Stimulated activated CD8-positive, alpha-beta memory T cell treated with anti-CD3 and anti-CD28 coated beads, Interleukin-15, amount 100 ng/mL, for 4 hours (primary cell): ENCODE measurements at places on chromosomes 7 and 10.

DNA sequence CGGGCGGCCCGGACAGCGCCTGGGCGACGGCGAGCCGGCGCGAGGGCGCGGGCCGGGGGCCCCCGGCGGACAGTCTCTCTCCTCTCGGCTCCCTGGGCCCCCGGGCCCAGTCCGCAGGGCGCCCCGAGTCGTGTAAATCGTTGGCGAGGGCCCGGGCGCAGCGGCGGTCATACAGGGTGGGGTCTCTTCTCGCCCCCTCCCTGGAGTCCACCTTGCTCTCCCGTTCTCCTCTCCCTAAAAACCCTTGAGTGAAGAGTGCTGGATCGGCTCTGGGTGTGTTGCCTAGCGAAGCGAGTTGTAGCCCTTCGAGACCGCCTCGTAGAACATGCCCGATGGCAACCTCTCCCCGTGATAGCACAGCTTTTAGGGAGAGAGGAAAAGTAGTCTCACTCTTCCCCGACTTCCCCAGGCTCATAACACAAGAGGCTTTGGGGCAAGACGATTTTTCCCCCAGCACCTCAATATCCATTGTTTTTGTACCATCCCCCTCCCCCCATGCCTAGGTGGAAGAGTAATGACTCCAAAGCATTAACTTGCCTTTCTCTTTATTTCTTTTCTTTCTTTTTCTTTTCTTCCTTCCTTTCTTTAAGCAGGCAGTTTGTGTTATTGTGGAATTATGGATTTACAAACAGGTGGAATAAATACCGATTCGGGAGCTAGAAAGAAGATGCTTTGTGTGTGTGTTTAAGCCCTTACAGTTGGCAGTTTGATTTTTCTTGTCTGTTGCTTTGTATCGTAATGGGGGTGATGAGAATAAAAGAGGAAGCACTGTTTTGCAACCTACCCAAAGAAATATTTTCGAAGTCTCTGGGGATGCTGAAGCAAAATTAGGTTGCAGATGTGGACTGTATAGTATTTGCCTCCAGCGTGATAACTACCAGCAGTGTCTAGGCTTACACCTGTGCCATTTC, 822 bp downstream of the SHOC2 start:
- no peak for DNase-seq

- no peak for DNase-seq
These were observed 13.7 kb downstream of the UBE3C start for GRCh38 chr7:157152391-157152937.

DNA sequence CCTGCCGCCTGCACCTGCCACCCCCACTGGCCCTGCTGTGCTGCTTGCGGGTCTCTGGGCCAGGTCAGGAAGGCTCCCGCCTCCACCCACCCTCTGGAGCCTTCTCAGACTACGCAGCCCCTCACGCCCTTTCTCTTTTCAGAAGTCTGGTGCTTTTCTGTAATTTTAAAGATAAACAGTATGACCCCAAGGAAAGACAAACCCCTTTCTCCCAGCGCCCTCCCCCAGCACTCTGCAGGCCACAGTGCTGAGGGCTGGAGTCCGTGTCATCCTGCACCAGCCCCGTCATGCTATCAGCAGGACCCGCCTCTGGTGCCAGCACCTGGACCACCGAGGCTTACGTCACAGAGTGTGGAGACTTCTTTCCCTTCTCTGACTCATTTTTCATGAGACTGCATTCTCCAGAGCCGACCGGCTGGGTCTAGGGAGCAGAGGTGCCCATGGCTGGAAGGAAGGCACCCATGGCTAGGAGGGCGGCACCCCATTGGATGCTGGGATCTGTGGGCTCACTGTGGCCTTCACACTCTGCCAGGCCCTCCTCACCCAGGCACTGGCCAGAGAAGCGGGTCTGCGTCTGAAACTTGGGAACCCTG, 53.4 kb downstream of the CFAP46 start:
- DNase-seq = no peak

- no peak for DNase-seq
These were observed 64.6 kb downstream of the HGF start for GRCh38 chr7:81705206-81705605.

- DNase-seq = no peak
These were observed 54.7 kb downstream of the HSPA12A start for GRCh38 chr10:116687633-116688032.

DNA sequence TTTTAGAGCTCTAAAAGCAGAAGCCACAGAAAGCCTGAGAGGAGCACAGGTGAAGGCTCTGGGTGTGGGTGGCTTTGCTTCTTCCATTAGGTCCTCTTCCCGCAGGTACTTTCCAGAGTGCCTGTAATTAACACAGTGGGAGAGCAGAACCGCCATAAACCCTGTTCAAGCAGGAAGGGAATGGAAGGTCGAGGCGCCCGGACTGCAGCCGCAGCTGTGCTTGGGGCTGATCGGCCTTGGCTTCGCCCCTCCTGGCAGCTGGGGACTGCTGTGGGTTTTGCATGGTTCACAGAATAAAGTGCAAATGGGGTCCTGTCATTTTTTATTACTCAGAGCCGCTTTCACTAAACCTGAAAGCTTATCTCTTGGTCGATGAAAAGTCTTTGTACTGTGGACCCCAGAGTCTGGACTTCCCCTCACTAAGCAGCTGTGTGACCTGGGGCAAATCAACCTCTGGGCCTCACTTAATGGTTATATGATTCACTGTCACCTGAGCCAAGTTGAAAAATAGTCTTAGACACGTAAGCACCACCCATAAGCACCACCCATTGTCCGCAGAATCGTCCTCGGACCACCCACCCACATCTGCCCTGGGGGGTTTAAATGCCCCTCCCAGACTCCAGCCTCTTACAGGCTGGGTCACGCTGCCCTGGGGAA, 100.9 kb downstream of the XRCC2 start:
- DNase-seq = no peak

DNA sequence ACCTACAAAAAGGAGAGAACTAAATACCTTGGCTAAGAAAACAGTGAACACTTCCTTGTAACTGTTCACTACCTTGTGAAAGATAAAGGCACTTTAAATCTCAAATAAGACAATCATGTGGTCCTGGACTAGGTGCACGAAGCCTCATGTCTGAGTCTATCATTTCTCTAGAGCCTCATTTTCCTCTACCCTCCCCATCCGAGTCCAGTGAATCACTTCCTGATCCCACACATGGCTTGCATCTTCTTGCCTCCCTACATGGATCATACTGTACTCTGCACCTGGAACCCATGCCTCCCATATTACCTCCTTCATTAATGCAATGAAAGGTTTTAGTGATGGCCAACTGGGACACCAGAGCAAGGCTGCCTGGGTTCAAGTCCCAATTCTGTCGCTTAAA, 34.5 kb downstream of the SNX10 start:
- DNase-seq = no peak

GRCh38 chr7:76074306-76074971, 26.5 kb downstream of the MDH2 start:
- DNase-seq = no peak

DNA sequence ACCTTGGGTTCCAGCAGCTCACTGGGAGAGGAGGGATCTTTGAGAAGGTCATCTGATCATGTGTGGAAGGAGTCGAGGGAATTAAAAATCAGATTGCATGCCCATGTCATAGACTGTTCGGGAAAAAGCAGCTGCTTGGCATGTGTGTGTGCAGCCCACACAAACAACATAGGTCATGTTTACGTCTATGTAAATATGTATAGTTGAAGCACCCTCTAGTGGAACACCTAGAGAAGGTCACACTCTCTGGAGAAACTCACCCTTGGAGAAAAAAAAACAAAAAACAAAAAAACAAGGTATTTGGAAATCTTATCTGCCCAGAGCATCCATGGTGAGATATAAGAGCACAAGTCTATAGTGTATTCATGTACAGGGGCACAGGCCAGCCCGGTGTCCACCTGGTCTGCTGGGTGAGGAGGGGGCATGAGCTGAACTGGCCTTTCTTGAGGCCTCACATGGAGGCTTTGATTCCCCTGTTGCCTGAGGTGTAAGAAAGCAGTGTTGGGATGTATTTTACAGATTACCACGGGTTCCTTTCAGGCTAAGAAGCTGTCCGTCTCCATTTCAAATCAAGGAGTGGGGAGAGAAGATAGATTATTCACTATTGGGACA, 98.0 kb downstream of the NPY start:
- no peak for DNase-seq

DNA sequence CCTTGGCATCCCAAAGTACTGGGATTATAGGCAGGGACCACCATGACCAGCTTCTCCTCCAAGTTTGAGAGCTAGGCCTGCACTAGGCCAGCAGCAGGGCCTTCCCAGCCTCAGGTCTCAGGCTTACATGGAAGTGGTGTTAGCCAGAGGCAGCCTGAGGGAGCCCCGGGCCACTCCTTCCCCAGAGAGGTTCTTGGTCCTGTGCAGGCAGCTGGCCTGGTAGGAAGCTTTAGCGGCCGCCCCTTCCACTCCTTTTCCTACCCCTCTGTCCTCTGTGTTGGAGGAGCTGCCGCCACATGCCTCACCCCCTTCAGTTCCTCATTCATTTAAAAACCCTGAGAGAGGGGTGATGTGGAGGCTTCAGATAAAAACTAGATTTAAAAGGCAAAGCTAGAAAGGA, 40.3 kb downstream of the TSPAN15 start:
- DNase-seq = no peak

- DNase-seq = no peak
These were observed 412.9 kb upstream of the NFE2L3 start for GRCh38 chr7:25739143-25739542.

- DNase-seq = no peak
These were observed 46.9 kb downstream of the SLIT1 start for GRCh38 chr10:97138846-97139245.

DNA sequence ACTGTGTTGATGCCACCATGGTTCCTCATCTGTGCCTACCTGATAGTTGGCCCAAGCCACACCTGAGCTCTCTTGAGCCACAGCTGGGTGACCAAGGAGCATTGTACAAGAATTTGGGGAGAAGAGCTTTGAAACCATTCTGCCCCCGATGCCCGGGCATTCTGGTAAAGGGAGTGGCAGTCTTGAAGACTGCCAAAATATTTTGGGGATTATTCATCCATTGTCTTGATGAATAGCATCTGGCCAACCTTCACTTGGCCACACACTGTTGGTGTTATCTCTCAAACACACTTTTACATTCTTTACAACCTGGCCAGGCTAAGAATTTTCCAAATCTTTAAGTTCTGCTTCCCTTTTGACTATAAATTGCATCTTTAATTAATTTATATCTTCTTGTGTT, 113.1 kb upstream of the PCBD1 start:
- no peak for DNase-seq

GRCh38 chr7:117872561-117873309, 506 bp downstream of the CTTNBP2 start:
- DNase-seq = no peak

DNA sequence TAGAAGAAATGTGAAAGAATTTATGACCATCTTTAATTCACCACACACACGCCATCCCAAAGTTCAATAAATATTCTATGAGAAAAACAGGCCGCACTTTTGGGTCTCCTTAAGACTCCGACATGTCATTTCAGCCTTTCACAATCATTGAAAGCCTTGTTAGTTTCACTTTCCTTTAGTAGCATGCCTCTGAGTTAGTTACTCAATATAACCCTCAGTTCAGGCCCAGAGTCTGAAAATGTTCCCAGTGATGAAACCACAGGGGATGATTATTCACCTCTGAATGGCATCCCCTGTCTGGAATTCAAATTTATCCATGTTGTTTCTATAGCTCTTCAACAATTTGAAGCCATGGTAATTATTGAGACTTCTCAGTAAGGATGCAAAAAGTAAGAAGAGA, 278.1 kb upstream of the NRP1 start:
- no peak for DNase-seq

DNA sequence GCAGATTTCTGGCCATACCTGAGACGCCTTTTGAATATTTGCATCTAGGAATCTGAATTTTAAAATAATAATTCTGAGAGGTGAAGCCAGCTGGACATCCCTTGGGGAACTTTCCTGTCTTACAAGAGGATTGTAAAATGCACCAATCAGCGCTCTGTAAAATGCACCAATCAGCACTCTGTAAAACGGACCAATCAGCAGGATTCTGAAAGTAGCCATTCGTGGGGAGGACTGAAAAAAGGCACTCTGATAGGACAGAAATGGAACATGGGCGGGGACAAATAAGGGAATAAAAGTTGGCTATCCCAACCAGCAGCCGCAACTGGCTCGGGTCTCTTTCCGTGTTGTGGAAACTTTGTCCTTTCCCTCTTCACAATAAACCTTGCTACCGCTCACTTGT, 9.9 kb downstream of the PPIF start:
- no peak for DNase-seq

DNA sequence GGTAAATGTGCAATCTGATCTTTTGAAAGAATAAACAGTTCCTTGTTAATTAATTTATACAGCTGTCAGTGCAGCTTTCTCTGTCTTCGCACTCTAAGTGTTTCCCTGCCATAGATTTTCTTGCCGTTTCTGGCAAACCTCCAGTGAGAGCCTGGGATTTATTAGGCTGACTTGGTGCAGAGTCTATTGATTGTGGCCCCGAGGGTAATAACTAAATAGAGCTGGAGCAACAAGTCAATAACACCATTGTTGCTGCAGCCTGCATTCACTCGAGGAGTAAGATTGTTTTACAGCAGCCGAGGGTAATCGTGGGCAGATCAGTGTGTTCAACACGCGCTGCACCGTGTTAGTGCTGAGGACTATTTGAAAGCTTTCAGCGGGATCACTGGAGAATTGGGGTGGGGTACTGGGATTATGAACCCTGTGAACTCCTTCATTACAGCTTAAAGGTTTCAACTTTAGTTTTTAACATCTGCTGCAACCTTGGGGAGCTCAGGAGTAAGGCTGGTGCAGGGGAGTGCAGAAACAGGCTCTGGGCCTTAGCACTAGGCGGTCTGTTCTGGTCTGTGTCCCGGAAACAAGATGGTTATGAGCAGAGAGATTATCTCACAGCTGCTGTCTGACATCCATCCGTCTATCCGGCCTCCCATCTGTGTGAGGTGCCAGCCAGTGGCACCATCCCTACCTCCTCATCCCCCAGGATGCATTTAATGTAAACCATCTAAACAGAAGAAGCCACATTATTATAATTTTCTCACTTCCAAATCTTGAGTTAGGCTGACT, 174.0 kb upstream of the TCF7L2 start:
- DNase-seq = no peak

GRCh38 chr7:112137141-112138101, 68.8 kb downstream of the DOCK4 start:
- no peak for DNase-seq

DNA sequence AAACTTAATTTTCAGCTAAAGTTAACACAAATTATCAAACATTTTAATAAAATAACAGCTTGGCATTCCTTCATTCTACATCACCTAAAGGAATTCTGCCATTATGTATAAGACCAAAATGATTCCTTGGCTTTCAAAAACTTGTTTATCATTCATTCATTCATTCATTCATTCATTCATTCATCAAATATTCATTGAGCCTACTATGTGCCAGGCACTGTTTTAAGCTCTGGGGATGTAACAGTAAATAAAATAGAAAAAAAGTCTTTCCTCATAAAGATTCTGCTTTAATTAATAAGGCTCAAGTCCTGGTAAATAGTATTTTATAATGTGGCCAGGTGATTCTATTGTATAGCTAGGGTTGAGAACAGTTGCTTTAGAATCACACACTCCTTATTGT, 127.9 kb downstream of the GPR85 start:
- no peak for DNase-seq

- no peak for DNase-seq
These were observed 192.4 kb downstream of the PTN start for GRCh38 chr7:137151041-137151689.
